NCI-H510A (cell line): ENCODE measurements at places on chromosomes 7 and 10.
A peak's percentile ranks its signal among the peaks of the same experiment; 100 is the strongest.

DNA sequence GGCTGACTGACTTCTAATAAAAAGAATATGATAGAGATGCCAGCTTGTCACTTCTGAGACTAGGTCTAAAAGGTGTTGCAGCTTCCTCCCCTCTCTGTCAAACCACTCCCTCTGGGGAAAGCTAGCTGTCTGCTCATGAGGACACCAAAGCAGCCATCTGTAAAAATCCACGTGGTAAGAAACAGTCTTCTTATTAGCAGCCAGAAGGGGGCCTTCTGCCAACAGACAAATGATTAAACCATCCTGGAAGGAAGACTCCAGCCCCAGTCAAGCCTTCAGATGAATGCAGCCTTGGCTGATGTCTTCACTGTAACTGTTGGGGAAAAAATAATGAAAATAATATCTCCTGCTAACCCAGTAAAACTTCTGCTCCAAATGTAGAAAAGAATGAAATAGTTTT is 41.9 kb upstream of the DAGLB start:
- DNase-seq: no peak

- no peak for DNase-seq
Measured at GRCh38 chr7:84137812-84138211, 56.8 kb downstream of the SEMA3A start.

- peak; percentile 53 for DNase-seq
Measured at GRCh38 chr7:40057292-40057691, 77.1 kb downstream of the MPLKIP start.

DNA sequence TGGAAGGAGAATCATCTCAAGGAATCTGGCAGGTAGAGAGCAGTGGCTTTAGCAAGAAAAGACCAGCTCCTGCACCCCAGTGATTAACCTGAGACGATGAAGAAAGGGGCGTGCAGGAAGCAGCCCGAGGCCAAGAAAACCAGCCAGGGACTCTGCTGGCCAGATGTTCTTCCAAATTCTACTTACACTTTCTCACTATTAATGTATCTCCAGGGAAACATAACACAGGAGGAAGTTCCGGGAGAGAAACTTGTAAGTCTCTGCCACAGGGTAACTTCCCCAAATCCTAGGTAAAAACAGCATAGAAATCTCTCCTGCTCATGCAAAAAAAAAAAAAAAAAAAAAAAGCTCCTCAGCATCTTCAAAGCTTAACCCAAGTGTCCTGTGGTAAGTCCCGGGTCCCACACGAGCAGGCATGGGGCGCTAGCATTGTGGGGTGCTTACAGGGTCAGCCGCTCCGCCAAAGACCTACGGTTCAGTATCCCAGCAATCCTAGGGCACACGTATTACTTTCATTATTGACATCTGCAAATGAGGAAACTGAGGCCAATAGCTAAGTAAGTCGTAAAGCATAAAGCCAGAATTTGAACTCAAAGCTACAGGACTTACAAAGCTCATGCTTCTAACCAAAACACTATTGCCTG is 97.2 kb upstream of the GNA12 start:
- no peak for DNase-seq

DNA sequence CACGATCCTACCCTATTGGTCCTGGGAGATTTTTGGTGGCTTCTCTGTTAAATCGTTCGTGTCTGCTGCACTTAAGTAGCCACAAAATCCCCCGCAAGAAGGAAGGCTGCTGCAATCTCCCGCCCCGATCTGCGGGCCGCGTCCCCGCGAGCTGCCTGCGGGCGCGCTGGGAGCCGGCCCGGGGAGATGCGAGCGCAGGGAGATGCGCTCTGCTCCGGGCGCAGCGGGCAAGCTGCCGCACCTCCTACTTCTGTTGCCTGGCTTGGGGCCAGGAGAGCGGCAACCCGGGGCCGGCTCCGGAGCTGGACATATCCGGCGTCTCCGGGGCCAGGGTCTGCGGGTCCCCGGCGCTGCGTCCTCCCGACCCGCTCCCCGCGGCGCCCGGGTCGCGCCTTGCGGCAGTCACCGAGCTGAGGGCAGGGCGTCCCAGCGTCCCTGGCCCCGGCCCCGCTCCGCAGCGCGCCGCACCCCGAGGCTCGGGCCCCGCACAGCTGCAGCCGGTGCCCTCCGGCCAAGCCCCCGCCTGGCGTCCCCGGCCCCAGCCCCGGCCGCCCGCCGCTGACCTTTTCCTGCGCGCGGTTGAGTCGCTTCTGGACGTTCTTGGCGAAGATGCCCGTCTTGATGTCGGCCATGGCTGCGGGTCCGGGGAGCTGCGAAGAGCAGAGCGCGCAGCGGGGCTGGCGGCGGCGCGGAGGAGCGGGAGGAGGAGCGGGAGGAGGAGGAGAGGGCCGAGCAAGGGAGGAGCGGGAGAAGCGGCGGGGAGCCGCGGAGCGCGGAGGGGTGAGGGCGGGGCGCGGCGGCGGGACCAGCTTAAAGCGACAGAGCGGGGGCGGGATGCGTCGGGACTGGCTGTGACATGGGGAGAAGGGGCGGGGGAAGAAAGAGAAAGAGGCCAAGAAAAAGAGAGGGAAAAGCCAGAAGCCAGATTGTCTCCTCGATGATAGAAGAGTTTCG is at the start of gene AMPH:
Gene AMPH (minus strand): TSS at position 654 of the 954 bp plus-strand sequence. CDS start 22 bp downstream, at position 632.
- DNase-seq: peak; percentile 71

DNA sequence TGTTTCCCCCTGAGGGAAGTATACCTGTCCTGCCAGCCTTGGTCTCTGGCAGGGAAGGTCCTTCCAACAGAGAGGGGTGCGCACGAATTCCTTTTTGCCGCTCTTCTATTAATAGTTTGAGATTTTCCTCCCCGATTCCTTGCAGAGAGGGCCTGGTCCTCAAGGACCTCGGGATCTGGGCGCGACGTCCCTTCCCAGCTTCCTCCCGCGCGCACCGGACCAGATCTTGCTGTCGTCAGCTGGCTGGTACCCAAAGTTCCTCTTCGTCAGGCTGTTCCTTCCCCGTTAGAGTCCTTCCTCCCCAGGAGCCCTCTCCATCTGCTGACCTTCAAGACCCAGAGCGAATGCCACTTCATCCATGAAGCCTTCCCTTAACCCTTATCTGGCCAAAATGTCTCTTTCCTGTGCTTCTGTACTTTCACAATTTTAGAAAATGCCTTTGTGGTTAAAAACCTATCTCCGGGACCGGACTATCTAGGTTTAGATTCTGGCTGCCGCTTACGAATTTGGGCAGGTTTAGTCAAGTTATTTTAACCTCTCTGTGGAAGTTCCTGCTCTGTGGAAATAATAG is 851 bp upstream of the GOT1 start:
- no peak for DNase-seq

GRCh38 chr7:142365410-142365842 is 107.6 kb upstream of the PRSS58 start:
- no peak for DNase-seq

DNA sequence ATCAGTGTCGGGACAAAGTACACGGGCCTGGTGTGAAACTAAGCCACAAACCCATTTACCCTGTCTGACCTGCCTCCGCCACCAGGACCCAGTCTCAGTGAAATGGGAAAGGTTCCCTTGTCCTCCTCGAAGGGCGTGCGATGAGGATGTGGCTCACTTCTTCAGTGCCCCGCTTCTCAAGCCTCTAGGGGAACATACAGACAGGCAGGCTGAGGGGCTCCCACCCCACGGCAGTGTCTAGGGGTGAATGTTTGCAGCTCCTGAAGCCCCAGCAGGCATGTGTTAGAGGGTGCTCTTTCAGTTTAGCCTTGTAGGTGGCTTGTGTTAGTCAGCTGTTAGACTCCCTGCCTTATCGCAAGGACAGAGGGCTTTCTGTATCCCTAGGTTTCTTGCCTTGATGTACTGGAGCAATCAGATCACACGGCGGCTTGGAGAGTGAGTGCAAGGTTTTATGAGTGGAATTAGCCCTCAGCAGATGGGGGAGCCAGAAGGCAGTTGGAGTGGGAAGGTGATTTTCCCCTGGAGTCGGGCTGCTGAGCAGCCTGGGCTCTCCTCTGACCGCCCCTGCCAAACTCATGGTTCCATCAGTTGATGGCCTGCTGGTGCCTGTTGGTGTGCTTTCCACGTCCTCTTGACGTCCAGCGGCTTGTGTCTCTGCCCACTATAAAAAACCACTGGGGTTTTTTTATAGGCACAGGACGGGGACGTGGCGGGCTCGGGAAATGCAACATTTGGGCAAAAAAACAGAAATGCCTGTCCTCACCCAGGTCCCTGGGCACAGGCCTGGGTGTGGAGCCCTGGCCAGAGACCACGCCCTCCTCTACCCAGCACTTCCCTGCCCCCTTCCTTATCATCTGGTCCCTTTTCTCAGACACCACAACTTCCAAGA is 759 bp downstream of the NUDT1 start:
- no peak for DNase-seq

GRCh38 chr10:122292376-122292775 is 21.3 kb downstream of the BTBD16 start:
- DNase-seq: no peak

DNA sequence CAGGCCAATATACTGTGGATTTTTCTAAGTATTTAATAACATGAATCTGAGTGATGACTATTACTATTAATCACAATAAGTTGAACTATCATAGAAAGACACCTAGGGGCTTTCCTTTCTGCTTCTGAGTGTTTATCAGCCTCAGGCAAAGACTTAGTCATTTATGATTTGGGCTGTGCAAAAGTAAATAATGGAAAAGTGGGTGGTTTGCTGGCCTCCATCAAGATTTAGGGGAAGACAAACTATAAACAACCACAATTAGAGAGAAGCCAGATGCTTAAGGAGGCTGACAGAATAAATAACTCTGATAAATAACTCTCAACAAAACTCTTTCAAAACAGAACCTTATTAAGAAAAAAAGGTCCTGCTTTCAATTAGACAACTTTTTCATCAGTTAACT is 64.7 kb downstream of the MACC1 start:
- DNase-seq: no peak

GRCh38 chr10:58723966-58724365 is 211.3 kb downstream of the BICC1 start:
- DNase-seq: no peak

DNA sequence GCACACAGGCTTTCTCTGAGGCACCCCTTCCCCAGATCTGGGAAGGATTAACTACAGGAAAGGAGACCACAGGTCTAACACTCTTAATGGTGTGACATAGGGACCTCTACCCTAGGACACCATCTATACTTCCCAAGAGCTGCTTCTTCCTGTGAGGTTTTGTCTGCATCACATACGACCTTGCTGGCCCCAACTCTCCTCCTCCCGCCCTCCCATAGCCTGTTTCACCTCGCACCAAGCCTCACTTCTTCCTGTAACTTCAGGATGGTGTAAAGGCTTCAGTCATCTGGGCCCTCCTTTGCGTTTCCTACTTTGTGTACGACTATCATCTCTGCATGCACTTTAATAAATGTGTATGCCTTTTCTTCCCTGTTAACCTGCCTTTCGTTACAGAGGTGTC is 274.3 kb downstream of the KLF6 start:
- no peak for DNase-seq

- no peak for DNase-seq
Measured at GRCh38 chr10:90530521-90530920, 327.3 kb downstream of the HTR7 start.

GRCh38 chr10:75446508-75446907 is 15.1 kb downstream of the LRMDA start:
- no peak for DNase-seq

- DNase-seq: no peak
Measured at GRCh38 chr10:6175329-6176055, 27.2 kb upstream of the PFKFB3 start.

- DNase-seq: no peak
Measured at GRCh38 chr10:34045571-34046190, 711.2 kb upstream of the NRP1 start.

DNA sequence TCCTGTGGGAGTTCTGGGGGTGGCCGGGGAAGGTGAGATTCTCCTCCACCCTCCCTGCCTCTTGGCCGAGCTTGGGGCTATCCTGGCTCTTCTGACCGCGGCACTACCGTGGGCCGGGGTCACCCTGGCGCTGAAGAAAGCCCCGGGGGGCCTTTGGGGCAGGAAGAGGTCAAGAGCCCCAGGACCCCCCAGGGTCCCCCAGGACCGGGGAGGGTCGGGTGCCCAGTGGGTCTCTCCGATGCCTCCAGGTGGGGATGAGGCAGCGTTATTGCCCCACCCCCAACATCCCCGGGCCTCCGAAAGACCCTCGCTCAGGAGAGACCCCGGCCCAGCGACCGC is 439 bp upstream of the KNDC1 start:
- DNase-seq: no peak
